ENCODE measurements at places on chromosomes 16 and 17. TPM values are rescaled to one million over a fixed set of nuclear protein-coding genes. Genes with fewer than 3 reads are reported as not detected.

DNA sequence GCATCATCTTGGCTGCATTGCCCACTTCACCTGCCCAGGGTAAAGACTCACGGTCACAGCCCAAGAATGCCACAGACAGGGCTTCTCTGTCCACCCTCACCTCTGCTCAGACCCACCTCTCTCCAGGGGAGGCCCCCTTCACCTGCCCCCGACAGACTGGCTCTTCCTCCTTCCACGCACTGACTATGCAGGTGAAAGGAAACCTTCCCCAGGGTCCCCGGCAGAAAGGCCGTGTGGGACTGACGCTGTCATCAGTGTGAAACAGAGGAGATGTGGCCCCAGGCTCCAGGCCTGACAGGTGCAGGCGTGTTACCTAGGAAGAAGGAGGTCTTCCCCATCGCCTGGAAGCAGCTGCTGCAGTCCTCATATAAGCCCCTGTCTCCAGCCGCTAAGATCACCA is 9.3 kb upstream of the ROGDI start:
- no peak for DNase-seq

Gene PSMD7
- total RNA-seq = 123 TPM

Gene ORAI3
- 58.5 TPM for total RNA-seq

GRCh38 chr16:71676236-71676635 is 48.3 kb downstream of the PHLPP2 start:
- no peak for DNase-seq
